CD4-positive, alpha-beta T cell (primary cell): ENCODE measurements at places on chromosomes 3 and 15.

DNA sequence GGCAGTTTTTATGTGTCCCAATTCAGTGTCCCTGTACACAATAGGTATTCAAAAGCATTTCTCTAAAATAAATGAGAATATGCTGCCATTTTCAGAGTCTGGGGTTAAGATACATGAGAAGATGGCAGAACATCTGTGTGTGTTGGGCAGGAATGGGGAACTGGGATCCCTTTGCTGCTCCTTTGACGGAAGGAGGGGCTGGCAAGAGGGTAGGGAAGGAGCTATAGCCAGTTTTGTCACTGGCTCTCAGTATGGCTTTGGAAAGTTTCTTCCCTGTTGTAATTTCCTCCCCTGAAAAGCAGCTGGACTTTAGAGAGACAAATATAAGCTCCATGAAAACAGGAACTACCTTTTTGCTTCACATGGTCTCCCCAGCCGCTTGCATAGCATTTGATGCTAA lies 137.5 kb upstream of the PRR23C start:
- no peak for DNase-seq

- DNase-seq, result no peak
These were observed 74.7 kb downstream of the BTD start for GRCh38 chr3:15676259-15676658.

GRCh38 chr3:185823078-185824044 lies 1.5 kb downstream of the IGF2BP2 start:
- no peak for DNase-seq

- no peak for DNase-seq
These were observed 151.6 kb downstream of the CDIN1 start for GRCh38 chr15:36731025-36731424.

GRCh38 chr3:131221731-131222130 lies 159.8 kb upstream of the NUDT16 start:
- no peak for DNase-seq

GRCh38 chr3:136637176-136637575 lies 115.0 kb downstream of the STAG1 start:
- no peak for DNase-seq

DNA sequence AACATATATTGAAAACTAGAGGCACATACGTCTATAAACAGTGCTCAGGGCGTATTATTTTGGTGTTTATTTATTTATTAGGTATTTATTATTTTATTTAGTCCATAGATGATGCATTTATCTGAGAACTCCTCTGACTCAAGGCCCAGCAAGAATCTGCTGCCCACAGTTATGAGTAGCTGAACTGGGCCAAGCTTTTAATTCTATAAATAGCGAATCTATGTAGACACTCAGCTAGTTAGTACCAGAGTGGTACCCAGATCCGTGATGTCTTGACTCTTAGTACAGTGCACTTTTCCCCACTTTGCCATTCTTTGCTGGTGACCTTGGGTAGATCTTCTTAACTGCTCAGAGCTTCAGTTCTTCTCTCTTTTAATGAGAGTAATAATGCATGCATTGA lies 370.4 kb upstream of the TPRG1 start:
- no peak for DNase-seq

GRCh38 chr15:71153823-71154524 lies 38.7 kb downstream of the THSD4 start:
- no peak for DNase-seq

DNA sequence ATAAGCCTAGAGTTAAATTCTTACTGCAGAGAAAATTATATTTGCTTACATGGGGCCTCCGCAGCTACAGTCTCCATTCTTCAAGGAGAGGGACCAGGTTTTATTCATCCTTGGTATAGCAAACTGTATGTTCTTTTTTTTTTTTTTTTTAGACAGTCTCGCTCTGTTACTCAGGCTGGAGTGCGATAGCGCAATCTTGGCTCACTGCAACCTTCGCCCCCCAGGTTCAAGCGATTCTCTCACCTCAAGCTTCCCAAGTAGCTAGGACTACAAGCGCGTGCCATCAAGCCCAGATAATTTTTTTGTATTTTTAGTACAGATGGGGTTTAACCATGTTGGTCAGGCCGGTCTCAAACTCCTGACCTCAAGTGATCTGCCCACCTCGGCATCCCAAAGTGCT lies 2.1 kb downstream of the SHQ1 start:
- DNase-seq, result no peak

DNA sequence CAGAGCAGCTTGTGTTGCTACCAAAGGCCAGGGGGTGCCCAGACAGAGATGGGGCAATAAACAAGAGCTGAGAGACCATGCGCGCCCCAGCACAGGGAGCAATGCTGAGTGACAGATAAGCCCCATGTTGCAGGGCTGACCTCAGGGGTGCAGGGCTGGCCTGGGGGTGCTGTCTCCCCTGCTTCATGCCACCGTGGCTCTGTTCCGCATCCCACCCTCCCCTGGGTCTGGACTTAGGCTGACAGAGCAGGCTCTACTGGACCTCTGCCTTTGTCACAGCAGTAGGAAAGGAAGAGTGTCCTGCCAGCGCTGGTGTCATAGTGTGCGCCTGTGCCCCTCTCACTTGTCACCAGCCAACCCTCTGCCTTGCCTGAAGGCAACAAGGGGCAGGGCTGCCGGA lies 67.4 kb upstream of the IQSEC1 start:
- no peak for DNase-seq

- peak; percentile 77 for DNase-seq
These were observed at the start of gene PODXL2 for GRCh38 chr3:127628788-127629466. Gene PODXL2, plus strand, starts transcription at chr3:127629185. Its CDS starts 35 bp downstream, at chr3:127629220.

DNA sequence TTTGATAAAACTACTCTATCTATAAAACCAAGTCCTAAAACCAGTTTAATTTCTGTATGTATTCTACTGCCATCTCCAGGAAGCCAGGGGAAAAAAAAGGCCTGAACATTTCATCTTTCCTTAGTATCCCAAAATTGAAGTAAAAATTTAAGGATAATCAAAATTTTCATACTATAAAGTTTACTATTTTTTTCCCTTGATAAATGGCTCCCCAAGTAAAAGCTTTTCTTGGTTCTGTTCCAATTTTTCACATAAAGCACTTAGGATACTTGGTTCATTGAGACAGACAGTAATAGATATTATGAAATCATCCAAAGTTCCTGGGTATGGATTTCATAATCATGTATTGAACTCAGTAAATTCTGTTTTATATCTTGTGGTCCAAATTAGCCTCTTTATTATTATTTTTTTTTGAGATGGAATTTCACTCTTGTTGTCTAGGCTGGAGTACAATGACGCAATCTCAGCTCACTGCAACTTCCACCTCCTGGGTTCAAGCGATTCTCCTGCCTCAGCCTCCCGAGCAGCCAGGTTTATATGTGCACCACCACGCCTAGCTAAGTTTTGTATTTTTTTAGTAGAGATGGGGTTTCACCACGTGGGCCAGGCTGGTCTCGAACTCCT lies 34.5 kb downstream of the ICE2 start:
- DNase-seq, result no peak

- no peak for DNase-seq
These were observed 79.1 kb downstream of the SMAD6 start for GRCh38 chr15:66780973-66781718.

DNA sequence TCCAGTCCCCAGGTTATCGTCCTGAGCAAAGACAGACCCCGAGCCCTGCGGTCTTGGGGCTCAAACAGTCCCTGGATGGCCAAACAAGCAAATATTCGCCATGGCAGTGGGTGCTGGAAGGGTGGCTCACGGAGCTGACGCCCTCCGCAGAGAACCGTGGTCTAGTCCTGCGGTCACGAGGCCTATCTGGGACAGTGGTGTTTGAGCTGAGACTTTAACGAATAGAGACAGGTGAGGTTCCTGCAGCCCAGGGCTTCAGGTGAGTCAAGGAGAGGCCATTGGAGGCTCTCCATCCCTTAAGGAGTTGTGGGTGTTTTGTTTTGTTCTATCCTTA lies 399 bp upstream of the SUCLG2 start:
- no peak for DNase-seq

GRCh38 chr15:40133544-40133943 lies 24.9 kb upstream of the BMF start:
- DNase-seq, result no peak

GRCh38 chr3:46477145-46477544 lies 12.4 kb upstream of the LTF start:
- no peak for DNase-seq

GRCh38 chr3:69770976-69771634 lies 31.8 kb downstream of the MITF start:
- no peak for DNase-seq

DNA sequence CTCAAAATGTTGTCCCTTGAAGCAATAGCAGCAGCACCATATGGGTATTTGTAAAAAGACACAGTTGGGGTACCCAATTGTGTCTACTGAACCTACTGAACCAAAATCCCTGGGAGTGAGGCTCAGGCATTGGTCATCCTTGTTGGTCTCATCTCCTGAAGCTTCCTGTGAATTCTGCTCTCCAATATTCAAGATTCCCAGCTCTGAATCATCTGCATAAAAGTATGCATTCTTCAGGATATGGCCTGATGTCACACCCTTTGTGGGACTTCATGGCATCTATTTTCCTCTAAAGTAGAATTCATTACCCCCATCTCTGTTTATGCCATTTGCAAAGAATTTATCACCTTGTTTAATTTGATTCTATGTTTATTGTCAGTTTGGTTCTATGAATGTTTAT lies 13.3 kb upstream of the PTX3 start:
- DNase-seq, result no peak

GRCh38 chr3:44186111-44186672 lies 55.5 kb upstream of the TOPAZ1 start:
- DNase-seq, result no peak

GRCh38 chr3:9316881-9317361 lies 45.9 kb upstream of the THUMPD3 start:
- DNase-seq, result no peak

DNA sequence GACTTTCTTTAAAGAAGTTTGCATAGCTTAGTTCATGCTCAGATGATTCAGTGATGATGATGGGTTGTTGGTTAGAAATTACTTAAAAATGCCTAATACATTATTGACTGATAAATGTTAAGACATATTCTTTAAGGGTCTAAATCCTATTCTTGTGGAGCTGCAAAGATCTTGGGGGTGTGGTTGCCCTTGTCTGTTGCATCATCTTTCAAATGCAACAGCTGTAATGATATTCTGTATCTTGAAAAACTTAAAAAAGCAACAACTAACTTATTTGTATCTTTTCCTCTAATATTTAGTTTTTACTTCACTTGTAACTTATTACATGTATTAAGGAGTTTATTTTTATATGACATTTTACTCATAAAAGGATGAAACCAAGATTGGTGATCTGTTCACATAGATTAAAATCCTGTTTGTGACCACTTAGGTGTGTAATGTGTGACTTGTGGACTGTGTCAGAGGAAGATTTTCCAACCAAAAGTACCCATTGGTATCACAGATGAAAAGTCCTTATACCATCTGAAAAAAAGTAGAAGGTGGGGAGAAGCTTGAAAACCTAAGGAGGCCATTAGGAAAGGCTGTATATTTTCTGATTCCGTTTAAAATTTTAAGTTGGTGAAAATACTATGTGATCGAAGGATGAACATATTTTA lies 142.8 kb downstream of the IGF1R start:
- no peak for DNase-seq

- DNase-seq, result no peak
These were observed 172.0 kb upstream of the LRRFIP2 start for GRCh38 chr3:37346227-37347005.

DNA sequence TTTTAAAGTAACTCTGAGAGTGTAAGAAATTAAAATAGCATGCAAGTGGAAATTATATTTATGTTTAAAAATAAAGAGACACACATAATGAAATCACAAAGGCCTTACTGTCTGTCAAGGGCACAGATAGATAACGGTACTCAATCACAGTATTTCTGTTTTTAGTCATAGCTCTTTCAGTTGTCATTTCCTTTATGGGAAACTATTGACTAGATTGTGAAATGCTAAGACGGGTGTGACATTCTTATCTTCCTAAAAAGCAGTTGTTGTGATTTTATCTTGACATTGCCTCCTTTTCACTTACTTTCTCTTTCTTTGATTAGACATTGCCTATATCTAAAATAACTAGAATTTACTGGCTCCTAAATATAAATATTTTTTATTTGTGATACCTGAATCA lies 100.1 kb upstream of the PLSCR5 start:
- DNase-seq, result no peak

DNA sequence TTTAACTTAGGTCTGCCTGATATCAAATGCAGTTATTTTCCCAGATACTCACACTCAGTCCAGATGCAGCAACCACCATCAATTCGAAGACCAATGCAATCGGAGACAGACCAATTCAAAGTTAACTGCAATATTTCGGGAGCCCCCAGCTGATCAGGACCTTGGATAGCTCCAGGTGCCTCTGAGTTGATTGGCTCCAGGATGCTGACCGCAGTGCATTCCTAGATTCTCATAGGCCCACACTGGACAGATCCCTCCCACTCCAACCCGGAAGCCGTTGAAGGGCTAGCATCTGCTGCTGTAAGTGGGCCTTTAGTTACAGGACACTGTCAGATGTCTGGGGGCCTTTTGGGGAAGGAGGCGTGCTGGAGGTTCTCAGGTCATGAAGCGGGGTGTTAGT lies 89.5 kb upstream of the ATP2B2 start:
- peak; percentile 57 for DNase-seq

DNA sequence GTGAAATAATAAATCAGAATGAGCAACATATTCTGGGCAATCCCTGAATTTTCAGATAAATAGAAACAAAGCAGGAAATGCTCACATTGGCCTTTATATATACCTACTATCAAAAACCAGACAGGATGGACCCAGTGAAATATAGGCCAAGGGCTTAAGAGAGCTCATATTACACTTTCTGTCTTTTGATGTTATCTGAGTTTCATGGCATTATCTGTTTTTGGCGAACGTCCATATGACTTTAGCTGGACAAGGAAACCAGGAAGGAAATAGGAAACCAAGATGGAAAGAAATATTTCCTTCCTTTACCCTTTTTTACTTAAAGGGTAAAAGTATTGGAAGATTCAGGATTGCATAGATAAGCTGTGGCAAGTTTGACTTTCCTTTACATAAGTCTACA lies 274.8 kb downstream of the THSD4 start:
- no peak for DNase-seq

DNA sequence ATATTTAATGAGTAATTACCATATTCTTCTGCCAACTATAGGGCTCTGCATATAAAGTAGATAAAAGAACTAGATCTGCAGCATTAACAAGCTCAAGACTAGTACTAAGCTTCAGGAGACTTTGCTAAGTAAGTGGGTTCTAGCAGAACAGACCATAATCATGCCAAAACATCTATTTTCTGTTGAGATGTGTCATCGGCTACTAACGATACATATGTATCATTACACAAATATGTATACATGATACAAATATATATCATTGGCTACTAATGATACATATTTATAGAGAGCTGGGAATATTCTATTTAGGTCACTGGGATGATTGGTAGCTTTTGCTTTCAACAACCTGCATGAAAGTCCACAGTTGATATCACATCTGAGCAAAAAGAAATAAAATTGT lies 185.8 kb upstream of the DCBLD2 start:
- no peak for DNase-seq

DNA sequence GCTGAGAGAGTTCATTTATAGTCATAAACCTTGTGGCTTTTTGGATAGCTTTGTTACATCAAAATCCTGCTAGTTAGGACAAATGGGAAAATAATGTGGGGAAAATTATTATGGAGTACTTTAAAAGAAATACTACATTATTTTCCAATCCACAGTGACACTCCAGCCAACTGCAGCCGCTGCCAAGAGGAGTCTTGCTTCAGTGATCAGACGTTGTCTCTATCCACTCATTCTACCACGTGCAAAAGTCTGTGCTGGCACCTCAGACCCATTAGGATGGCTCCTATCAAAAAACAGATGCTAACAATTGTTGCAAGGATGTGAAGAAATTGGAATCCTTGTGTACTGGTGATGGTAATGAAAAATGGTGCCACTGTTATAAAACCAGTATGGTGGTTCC lies 128.6 kb upstream of the IQSEC1 start:
- no peak for DNase-seq

GRCh38 chr3:85939074-85939482 lies 980.3 kb downstream of the CADM2 start:
- no peak for DNase-seq
